ENCODE measurements at places on chromosomes 11 and 22. TPM values are rescaled to one million over a fixed set of nuclear protein-coding genes. Genes with fewer than 3 reads are reported as not detected.

The IFITM10 gene
- polyA plus RNA-seq, result 0.31 TPM

The OR5B21 gene
- not detected for polyA plus RNA-seq

The NXPE2 gene
- not detected for polyA plus RNA-seq

The MS4A7 gene
- polyA plus RNA-seq, result not detected

The GVQW3 gene
- 2.3 TPM for polyA plus RNA-seq

The ROBO4 gene
- polyA plus RNA-seq, result 0.95 TPM

The MYBPC3 gene
- polyA plus RNA-seq, result not detected

The TNNT3 gene
- polyA plus RNA-seq, result not detected

The AIFM3 gene
- 1.3 TPM for polyA plus RNA-seq

The TMEM45B gene
- polyA plus RNA-seq, result not detected

The SPON1 gene
- polyA plus RNA-seq, result not detected

The GGT1 gene
- polyA plus RNA-seq, result 1.8 TPM

The PHLDA2 gene
- 16.2 TPM for polyA plus RNA-seq

The FREY1 gene
- polyA plus RNA-seq, result 0.30 TPM

The OVOL1 gene
- not detected for polyA plus RNA-seq

The SLC7A4 gene
- 0.02 TPM for polyA plus RNA-seq

The SLC25A45 gene
- polyA plus RNA-seq, result 3.1 TPM

The OTOG gene
- not detected for polyA plus RNA-seq

The CDC42EP1 gene
- polyA plus RNA-seq, result 24.9 TPM

The MMP7 gene
- polyA plus RNA-seq, result 0.36 TPM

The CD3G gene
- polyA plus RNA-seq, result not detected

The FLRT1 gene
- 0.03 TPM for polyA plus RNA-seq

The UBQLN3 gene
- polyA plus RNA-seq, result not detected

The MS4A15 gene
- polyA plus RNA-seq, result not detected

The APOL3 gene
- polyA plus RNA-seq, result 0.21 TPM

The C22orf31 gene
- not detected for polyA plus RNA-seq

The IGLL1 gene
- polyA plus RNA-seq, result not detected

The LTO1 gene
- 33.1 TPM for polyA plus RNA-seq

The SCUBE1 gene
- polyA plus RNA-seq, result 0.06 TPM

The C11orf87 gene
- polyA plus RNA-seq, result 0.49 TPM

The FAM180B gene
- not detected for polyA plus RNA-seq

The FOLR2 gene
- not detected for polyA plus RNA-seq

The CASP4 gene
- 13.6 TPM for polyA plus RNA-seq

The MS4A3 gene
- polyA plus RNA-seq, result not detected

The TMEM191C gene
- 3.4 TPM for polyA plus RNA-seq

The OR2AG1 gene
- not detected for polyA plus RNA-seq

The GPR83 gene
- 0.02 TPM for polyA plus RNA-seq

The APOL1 gene
- 0.56 TPM for polyA plus RNA-seq

The HBB gene
- polyA plus RNA-seq, result not detected

The CFAP300 gene
- polyA plus RNA-seq, result 2.5 TPM

The RFPL1 gene
- polyA plus RNA-seq, result not detected

All from SK-N-SH (cell line).